ENCODE measurements at places on chromosomes 13 and 19. TPM values are rescaled to one million over a fixed set of nuclear protein-coding genes. Genes with fewer than 3 reads are reported as not detected.

DNA sequence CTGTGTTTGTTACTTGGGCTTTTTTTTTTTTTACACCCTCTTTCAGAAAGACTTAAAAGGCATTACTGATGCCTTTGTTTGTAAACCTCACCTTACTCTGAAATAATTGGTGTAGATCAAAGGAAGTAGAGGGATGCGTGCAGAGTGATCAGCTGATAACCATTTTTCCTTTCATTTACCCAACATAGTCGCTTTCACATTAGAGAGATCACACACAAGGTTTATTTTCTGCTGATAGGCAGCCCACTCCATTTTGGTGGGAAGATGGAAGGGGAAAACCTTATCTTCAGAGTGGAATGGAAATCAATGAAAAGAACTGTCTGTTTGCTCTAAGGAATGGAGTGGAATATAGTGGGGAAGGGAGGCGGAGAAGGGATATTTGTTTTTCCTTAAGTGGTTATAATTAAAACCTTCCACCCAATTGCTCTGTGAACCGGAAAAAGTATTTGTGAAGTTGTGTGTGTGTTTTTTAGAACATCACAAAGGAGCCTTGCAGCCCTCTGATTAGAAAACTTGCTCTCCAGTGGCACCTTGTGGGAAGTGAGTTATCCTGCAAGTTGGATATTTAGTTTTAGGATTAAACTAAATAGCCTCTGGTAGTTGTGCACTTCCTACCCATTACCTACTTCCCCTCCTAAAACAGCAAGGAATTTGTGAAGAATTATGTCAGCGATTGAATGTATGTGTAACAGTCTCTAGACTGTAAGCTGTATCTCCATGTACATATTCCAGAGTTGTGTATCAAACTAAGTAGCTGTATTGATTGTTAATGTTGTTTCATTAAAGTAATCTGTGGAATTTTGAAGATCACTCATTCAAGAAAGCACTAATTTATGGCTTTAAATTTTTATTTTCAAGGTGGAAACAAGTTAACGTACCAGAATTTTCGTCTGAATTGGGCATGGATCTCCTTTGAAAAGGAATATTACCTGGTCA, 76.8 kb downstream of the FREM2 start:
- DNase-seq: no peak

GRCh38 chr13:44844786-44845185, 144.5 kb downstream of the NUFIP1 start:
- no peak for DNase-seq

DNA sequence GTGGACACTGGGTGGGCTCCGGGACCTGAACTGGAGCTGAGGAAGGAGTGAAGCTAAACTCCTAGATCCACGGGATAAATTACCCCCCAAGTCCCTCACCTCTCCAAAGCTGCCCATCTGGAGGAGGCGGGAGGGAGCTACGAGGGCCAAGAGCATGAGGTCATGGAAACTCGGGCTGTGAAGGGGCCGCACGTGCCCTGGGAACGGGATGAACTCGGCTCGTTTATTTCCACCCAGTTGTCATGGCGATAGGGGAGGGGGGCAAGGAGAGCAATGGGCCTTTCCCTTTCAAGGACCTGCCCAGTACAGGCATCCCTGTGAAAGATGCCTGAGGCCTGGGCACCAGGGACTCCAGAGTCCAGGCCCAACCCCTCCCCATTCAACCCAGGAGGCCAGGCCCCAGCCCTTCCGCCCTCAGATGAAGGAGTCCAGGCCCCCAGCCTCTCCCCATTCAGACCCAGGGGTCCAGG, 3.8 kb downstream of the PPP1R12C start:
- no peak for DNase-seq

- no peak for DNase-seq
Measured at GRCh38 chr19:34178274-34178610, 5.9 kb downstream of the LSM14A start.

- DNase-seq: no peak
Measured at GRCh38 chr13:101941095-101941783, 460.6 kb downstream of the FGF14 start.

- no peak for DNase-seq
Measured at GRCh38 chr19:32866061-32866460, 3.5 kb downstream of the SLC7A9 start.

DNA sequence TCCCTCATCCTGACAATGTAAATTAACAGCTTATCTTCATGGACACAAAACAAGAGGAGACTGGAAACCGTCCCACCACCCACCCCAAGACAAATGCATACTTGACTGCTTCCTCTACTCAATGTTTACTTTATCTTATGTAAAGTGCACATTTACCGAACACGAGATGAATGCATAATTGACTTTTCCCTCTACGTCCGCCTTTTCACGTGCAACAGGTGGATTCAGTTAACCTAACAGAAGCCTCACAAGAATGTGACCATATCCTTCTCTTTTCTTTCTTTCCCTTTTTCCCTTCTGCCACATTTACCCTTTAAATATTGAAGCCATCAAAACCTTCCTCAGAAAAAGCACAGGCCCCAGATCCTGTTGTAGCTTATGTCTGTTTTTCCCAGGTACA, 468.0 kb downstream of the UQCRFS1 start:
- no peak for DNase-seq

Gene TBXA2R
- polyA plus RNA-seq: 0.80 TPM

Gene CGB1
- polyA plus RNA-seq: not detected

DNA sequence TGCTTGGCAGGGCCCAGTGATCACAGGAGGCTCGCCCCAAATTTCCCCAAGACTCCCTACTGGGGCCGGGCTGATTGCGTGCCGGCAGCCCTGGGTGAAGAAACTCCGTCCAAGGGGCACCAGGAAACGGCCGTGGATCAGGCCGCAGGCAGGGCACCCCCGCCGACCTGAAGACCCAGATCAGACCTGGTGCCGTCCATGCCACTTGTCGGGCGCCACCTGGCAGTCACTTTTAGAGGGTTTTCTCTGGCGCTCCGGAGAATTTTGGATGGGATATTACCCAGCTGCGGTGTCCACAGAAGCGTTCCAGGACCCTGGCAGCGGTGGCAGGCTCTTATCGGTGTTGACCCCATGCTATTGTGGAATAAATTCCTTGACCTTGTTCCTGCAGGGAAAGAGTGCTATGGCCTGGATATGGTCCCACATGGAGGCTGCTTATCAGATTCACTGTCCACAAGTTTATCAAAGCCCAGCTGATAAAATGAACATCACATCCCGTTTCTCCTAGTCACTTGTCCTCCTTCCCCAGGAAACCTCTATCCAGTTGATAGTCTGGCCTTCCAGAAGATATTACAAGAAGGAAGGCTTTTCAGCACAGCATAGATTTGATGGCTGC, 38.2 kb downstream of the IGFL2 start:
- no peak for DNase-seq

DNA sequence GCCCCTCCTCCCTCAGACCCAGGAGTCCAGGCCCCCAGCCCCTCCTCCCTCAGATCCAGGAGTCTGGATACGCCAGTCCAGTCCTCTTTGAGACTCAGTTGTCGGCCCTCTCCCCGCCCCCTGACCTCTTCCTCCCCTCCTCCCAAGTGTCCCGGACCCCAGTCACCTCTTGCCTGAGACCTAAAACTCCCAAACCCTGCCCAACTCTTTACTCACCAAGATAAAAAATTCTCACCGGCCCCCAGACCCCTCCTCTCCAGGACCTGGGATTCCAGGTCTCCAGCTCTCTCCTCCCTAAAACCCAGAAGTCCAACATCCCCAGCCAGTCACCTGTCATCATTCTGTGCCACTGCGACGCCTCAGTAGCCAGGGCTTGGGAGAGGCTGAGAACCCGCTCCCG, 1.4 kb upstream of the HSD17B14 start:
- DNase-seq: peak; percentile 58

Gene HSPB6
- 1.6 TPM for polyA plus RNA-seq

DNA sequence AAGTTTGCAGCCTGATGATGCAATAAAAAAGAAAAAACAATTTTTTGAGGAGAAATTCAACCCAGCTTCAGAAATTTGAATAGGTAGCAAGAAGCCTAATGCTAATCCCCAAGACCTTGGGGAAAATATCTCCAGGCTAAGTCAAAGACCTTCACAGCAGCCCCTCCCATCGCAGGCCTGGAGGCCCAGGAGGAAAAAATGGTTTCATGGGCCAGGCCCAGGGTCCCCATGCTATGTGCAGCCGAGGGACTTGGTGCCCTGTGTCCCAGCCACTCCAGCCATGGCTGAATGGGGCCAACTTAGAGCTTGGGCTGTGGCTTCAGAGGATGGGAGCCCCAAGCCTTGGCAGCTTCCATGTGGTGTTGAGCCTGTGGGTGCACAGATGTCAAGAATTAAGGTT, 210.3 kb downstream of the SUCLA2 start:
- no peak for DNase-seq

DNA sequence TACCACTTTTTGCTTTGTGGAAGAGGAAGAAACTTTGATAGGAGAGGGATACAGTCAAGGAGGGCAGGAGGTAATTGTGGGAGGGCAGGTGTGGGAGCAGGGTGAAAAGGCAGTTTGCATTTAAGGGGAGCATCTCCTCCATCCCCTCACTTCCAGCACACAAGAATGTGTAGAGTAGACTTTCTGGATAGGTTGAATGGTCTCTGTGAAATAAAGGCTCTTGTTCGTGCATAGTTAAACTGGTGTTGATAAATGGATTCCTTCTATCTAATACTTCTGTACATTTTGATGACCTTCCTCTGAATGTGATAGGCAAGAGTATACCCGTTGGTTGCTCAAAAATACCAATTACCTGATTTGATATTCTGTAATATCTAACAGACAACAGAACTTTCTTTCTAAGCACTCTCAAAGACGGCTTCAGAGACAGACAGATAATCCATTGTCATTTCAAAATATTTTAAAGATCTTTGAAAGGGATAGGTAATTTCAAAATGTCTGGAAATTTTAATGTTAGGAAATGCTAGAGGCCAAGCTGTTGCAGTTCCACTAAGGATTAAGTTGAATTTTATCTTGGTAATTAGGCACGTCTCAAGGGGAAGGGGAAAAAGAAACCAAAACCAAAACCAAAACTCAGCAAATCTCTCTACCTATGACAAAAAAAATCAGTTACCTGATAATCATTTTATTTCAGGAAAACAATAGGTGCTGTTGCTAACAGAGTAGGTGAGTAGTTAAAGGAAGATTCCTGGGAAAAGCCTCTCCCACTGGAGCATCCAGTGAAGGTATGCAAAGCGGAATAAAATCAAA, 302.6 kb downstream of the COG6 start:
- DNase-seq: no peak

Gene PRKD2
- polyA plus RNA-seq: 34.9 TPM

- no peak for DNase-seq
Measured at GRCh38 chr13:57631596-57632275, at the start of gene PCDH17. Gene PCDH17 (plus strand): TSS chr13:57631744. CDS start chr13:57632547, 803 bp downstream.

Measured in H1 (cell line).